ENCODE measurements at places on chromosomes 2 and 18.

DNA sequence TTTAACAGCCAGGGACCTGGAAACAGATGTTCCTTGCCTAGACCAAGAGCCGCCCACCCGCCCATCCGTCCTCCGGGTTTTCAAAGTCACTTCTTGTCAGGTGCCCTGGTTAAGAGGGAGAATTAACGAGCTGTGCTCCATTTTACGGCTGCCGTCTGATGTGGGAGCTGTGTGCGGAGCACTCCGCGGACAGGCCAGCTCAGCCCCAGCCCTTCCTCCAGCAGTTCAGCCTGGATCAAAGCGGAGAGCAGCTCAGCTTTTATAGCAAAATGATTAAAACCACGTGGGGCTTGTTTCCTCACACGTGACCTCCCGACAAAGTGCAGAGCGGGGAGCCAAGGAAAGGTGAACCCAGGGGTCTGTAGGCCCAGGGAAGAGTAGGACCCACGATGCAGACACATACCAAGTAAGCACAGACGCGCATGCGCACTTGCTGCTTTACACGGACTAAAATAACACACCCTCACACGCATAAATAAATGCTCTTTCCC is 46.1 kb upstream of the PKDCC start:
- ATAC-seq, result no peak

DNA sequence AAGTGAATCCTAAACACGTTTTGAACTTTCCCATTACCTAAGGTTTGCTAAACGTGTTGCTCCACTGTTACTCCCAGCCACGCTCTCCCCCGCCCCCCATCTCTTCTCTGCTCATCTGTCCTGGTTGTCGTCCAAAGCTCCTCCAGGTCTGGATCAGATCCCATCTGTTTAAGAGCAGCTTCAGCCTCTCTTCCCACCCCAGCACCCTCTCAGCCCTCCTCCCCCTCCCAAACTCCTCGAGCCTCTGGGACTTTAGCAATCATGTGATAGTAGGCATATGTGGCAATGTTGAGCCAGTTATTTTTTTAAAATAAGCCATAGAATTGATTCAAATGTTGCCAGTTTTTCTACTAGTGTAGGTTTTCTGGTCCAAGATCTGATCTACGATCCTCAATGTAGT is 20.0 kb upstream of the LPIN1 start:
- no peak for ATAC-seq

- ATAC-seq, result peak; percentile 93
Measured at GRCh38 chr18:34866310-34866709, 156.2 kb downstream of the DTNA start.

DNA sequence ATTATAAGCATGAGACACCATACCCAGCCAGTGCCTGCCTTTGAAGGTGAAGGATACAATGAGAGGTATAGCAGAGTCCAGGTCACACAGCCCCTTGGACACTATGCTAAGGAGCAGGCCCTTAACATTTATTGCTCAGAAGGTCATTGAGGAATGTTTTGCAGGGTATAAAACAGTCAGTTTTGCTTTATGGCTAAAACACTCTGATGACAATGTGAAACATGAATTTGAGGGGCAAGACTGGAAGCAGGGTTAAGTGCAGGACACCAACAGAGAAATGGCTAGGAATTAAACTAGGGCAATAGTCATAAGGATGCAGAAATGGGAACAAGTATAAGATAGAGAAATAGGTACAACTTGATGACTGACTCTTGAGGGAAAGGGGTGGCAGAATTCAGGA is 141.1 kb downstream of the METTL4 start:
- ATAC-seq, result no peak

DNA sequence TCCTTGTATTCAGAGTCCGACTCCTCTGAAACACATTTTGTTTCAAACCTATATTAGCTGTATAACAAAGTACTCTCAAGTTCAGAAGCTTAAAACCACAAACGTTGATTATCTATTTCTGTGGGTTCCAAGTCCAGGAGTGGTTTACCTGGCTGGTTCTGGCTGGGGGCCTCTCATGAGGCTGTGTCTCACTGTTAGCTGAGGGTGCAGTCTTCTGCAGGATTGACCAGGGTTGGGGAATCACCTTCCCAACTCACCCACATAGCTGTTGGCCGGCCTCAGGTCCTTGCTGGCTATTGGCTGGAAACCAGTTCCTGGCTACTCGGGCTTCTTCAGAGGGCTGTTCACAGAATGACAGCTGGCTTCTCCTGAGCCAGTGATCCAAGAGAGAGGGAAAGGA is 18.0 kb upstream of the ATIC start:
- no peak for ATAC-seq

GRCh38 chr2:204827701-204828590 is 282.7 kb downstream of the PARD3B start:
- no peak for ATAC-seq

GRCh38 chr2:30862054-30862651 is 54.9 kb upstream of the CAPN13 start:
- no peak for ATAC-seq

DNA sequence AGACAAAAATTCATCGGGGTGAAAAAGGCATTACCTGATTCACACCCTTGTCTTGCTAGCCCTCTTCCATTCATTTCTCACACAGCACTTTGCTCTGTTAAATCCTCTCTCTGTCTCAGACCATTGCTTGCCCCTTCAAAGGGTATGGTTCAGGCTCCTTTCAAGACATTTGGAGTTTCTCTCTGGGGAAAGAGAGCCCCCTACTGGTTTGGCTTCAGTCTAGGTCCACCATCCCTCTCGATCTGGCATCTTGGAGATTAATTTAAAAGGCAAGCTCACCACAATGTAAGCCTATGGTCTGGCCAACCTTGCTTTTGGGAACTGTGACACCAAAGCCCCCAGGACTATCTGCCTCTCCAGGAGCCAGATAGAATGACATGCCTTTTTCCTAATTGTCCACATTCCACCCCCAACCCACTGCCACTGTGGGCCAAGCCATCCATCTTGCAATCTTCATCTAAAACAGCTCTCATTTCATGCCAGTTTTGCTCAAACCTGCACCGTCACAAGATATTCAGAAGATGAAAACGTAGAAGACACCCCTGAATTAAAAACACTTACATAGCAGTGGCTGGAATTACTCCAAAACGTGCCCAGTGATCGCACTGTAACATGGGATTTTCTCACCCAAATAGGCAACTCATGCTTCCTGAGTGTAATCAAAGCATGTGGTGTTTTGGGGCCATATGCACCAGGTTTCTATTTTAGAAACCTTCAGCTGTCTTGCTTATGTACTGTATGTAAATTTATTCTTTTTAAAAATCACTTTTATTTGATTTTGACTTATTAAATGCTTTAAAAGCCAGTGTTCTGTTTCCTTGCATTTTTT is 93.9 kb downstream of the FARSB start:
- peak; percentile 74 for ATAC-seq
